ENCODE measurements at places on chromosomes 2 and 18.

- no peak for DNase-seq
Measured at GRCh38 chr2:217645896-217646295, 356.9 kb downstream of the TNS1 start.

DNA sequence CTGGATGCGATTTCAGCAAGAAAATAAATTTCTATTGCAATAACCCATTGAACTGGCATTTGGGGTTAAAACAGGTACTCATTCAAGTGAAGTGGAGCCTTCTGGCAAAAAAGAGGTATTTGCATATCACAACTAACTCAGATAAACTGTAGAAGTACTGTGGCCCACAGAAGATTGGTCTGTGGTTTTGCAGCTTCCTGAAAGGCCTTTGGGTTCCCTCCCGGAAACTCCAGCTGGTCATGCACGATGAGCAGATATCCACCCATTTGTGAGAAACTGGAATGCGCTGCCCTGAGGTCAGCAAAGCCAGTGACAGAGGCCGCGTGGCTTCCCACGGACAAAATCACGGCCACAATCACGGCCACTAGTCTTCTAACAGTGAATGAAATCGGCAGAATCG lies 106.3 kb downstream of the EPHA4 start:
- no peak for DNase-seq

GRCh38 chr2:101731221-101732054 lies 33.9 kb downstream of the MAP4K4 start:
- no peak for DNase-seq

- peak; percentile 95 for DNase-seq
Measured at GRCh38 chr2:99141110-99142108, at the start of gene C2orf15. C2orf15 (plus strand) TSS chr2:99141707; CDS start chr2:99150559, 8,852 bp downstream.

DNA sequence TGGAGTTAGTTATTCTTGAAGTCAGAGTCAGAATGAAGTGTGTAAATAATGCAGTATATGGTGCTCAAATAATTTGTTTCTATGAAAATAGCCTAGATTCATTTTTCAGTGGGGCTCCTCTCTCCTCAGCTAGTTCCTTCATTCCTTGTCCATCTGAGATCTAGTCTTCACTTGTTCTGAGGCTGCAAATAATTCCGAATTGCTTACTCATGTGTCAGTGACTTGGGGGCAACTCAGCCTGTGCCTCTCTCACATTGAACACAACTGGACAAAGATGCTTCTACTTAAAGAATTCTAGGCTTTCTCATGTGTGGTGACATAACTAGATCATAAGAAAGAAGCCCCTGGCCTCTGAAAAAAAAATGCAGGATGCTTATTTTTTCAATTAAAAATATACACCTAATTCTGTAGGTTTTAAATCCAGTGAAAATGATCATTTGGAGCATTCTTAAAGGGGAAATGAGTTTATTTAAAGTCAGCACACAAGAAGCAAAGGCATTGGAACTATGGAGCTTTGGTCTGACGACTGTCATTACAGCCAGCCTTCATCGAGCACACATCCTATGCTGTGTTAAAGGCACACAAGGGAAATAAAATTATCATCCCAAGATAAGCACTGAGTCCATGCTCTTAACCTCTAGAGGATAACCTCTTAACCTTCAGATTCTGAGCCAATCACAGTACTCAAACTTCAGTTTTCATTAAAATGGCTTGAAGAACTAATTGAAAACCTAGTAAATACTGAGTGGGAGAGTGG lies 24.8 kb upstream of the SCN7A start:
- DNase-seq, result no peak

- no peak for DNase-seq
Measured at GRCh38 chr18:45565280-45565970, 49.9 kb upstream of the SLC14A2 start.

DNA sequence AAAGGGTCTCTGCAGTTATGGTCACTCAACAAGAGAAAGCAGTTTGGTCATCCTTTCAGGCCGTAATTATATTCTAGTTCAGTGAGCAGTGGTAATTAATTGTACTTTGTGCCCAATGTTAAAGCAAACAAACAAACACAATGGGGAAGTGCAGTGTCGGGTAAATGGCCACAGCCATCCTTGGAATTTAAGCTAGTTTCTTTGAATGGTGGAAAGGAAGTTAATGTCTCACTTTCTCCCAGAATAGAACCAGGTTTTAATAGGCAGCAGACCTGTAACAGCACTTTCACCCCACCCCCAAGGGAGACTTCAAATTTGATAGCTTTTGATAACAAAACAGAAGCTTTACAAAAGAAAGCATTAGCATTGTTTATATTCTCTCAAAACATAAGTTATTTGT lies 20.0 kb upstream of the ITGAV start:
- peak; percentile 15 for DNase-seq

- no peak for DNase-seq
Measured at GRCh38 chr2:119546447-119546767, 2.2 kb downstream of the CFAP221 start.

- no peak for DNase-seq
Measured at GRCh38 chr2:162731917-162732804, 106.4 kb downstream of the KCNH7 start.

- no peak for DNase-seq
Measured at GRCh38 chr18:25560369-25560768, 208.4 kb upstream of the ZNF521 start.

- no peak for DNase-seq
Measured at GRCh38 chr2:232632229-232632903, 1.0 kb upstream of the EFHD1 start.

DNA sequence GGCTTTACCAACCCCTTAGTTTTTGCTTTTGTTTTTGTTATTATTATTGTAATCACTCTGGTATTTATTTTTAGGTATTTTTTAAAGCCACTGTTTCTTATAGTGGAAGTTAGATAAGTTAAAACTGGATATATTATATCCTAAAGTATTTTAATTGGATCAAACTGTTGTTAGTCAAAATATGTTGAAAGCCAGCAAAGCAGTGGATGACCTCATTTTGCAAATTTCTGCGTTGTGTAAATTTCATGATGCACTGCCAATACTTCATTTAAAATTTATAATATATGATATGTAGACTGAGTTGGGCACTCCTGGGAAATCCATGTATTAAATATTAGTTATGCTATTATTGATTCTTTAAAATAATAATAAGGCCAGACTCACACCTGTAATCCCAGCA lies 661.7 kb upstream of the NRXN1 start:
- no peak for DNase-seq

- DNase-seq, result no peak
Measured at GRCh38 chr2:218093879-218094278, 24.8 kb downstream of the RUFY4 start.

GRCh38 chr2:53150146-53150545 lies 617.5 kb upstream of the CHAC2 start:
- no peak for DNase-seq
